Activated CD4-positive, alpha-beta T cell treated with anti-CD3 and anti-CD28 coated beads for 1 hour (primary cell): ENCODE measurements at places on chromosomes 5 and 9.
A peak's percentile ranks its signal among the peaks of the same experiment; 100 is the strongest.

DNA sequence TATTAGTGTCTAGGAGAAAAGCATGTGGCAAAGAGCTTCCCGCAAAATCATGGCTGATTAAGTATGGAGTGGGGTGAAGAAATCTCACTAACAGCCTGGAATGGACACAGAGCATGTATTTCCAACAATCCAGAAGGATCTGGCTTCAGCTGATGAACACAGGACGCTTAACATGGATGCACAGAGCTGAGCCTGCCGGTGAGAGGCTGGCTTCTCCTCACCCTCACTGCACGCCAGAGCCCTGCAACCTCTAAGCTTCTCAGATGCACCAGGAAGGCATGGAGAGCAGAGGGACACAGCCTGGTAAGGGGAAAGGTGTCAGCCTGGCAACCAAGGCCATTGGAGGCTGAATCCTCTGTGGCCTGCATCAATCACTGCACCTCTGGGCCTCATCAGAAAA, 298.5 kb downstream of the TRIM32 start:
- DNase-seq, result no peak

- DNase-seq, result no peak
Observed at GRCh38 chr9:14351221-14351836, 37.4 kb upstream of the NFIB start.

DNA sequence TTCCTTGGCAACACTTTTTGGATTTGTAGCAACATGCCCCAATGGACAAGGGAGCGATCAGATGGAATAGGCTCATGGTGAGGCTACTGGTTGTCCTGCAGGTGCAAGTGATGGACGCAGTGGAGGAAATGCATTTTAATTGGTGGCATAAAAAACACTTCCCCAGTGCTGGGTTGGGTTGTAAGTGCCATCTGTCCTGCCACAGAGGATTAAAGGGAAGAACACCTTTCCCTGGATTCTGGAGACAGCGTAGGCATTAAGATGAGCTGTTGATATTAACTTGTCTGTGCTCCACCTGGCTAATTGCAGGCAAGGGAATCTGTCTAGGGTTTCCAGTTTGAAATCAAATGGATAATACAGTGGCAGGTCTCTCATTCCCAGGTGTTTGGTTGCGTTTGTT, 173.4 kb downstream of the ZNF462 start:
- DNase-seq, result no peak

GRCh38 chr5:55993013-55993412, 1.8 kb downstream of the IL6ST start:
- no peak for DNase-seq

GRCh38 chr9:83623679-83624076, 735 bp downstream of the IDNK start:
- no peak for DNase-seq

- no peak for DNase-seq
Observed at GRCh38 chr5:103463261-103463660, 99.3 kb downstream of the NUDT12 start.

GRCh38 chr5:19615071-19615470, 372.9 kb downstream of the CDH18 start:
- no peak for DNase-seq

DNA sequence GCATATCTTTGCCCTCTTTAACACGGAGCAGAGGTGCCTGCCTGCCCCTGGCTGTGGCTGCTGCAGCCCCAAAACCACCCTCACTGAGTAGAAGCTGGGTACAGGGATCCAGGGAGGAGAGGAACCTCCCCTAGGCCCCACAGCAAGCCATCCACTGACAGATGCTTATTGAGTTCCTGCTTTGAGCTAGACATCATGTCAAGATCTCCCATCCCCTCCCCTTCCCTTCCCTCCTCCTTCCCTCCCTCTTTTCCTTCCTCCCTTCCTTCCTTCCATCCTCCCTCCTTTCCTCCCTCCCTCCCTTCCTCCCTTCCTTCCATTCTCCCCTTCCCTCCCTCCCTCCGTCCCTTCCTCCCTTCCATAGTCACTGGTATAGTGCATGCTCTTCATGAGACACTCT, 29.3 kb downstream of the GOLGA2 start:
- no peak for DNase-seq

GRCh38 chr5:68419637-68420452, 204.3 kb downstream of the PIK3R1 start:
- no peak for DNase-seq

DNA sequence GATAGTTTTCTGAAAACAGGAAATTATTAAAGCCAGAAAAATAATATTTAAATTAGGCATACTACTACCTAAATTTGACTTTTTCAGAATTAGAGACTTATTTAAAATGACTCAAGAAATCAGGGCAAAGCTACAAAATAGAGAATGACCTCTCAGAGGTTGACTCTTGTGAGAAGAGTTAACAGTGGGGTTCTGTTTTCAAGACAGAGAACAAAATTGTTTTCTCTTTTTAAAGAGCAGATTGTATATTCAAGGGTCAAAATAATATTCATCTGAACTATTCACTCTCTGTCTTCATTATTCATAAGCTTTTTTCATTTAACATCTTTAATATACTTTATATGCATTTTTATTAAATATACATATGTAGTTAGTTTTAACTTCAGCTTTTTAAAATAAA, 21.9 kb upstream of the AUH start:
- no peak for DNase-seq

DNA sequence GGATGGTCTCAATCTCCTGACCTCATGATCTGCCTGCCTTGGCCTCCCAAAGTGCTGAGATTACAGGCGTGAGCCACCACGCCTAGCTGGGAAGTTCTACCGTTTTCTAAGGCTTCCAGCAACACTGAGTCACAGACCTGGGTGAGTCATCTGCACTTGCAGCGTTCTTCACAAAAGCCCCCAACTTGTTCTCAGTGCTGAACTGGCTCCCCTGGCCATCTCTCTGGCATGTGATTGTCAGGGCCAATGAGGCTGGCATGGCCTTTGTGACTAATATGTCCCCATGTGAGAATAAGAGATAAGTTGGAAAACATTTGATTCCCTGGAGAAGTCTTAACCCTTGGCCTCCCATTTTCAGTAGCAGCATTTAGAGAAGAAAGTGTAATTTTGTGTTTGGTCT, 124.4 kb downstream of the WDR41 start:
- no peak for DNase-seq

GRCh38 chr5:88824141-88824540, 58.8 kb downstream of the MEF2C start:
- DNase-seq, result no peak

- DNase-seq, result peak; percentile 78
Observed at GRCh38 chr9:128902351-128903078, 18.3 kb upstream of the PHYHD1 start.

GRCh38 chr9:72935595-72935994, 17.3 kb downstream of the ALDH1A1 start:
- no peak for DNase-seq

DNA sequence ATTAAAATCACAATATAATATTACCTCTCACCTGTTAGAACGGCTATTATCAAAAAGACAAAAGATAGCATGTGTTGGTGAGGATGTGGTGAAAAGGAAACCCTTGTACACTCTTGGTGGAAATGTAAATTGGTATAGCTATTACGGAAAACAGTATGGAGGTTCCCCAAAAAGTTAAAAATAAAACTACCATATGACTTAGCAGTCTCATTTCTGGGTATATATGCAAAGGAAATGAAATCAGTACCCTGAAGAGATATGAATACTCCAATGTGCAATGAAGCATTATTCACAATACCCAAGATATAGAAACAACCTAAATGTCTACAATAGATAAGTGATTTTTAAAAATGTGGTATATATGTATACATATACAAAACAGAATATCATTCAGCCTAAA, 199.9 kb downstream of the SNX18 start:
- DNase-seq, result no peak

DNA sequence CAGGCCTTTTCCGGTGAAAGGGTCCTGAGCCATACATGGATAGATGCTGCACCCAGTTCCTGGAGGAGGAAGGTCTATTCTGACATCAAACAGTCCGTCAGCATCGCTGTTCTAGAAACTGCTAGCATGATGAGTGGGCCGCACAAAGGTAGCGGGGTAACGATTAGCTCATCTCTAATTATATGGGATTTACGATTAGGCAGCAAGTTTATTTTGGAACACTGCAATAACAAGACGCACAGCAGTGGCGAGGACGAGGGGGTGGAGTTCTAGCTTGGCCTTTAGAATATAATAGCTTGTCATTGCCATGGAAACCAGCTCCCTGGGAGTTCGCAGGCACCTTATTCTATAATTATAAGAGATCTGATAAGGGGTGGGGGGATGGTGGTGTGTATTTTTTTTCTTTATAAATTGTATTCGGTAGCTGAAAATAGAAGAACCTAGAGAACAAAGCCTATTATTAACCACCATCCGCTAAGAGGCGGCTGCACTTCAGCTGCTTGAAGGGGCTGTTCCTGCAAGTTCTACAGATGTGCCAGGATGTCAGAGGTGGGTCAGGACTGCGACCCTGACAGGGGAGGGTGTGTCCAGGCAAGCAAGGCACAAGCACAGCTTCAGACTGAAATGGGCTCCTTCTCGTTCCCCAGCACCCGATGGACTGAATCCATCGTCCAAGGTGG, 311.0 kb downstream of the AGTPBP1 start:
- DNase-seq, result no peak

- no peak for DNase-seq
Observed at GRCh38 chr5:179873588-179874110, 15.0 kb upstream of the MRNIP start.

- DNase-seq, result no peak
Observed at GRCh38 chr5:15501091-15501791, 1.3 kb downstream of the FBXL7 start.

DNA sequence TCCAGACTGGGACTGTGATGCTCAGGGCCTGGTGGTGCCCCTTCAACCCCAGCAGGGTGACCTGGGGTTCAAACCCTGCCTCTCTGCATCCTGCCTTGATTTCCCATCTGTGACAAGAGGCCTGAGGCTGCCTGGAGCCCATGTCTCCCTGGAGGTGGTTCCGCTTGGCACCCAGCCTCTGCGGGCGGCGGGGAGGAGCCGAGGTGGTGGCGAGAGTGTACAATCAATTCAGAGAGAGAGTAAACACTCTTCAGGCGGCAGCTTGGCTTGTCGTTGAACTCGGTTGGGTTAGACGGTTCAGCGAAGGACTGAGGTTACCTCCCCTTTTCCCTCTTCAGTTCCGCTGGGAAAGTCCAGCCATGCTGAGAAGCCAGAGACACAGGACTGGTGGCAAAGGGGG, 39.3 kb downstream of the NTNG2 start:
- DNase-seq, result no peak

GRCh38 chr5:36357391-36357975, 55.8 kb upstream of the RANBP3L start:
- no peak for DNase-seq

DNA sequence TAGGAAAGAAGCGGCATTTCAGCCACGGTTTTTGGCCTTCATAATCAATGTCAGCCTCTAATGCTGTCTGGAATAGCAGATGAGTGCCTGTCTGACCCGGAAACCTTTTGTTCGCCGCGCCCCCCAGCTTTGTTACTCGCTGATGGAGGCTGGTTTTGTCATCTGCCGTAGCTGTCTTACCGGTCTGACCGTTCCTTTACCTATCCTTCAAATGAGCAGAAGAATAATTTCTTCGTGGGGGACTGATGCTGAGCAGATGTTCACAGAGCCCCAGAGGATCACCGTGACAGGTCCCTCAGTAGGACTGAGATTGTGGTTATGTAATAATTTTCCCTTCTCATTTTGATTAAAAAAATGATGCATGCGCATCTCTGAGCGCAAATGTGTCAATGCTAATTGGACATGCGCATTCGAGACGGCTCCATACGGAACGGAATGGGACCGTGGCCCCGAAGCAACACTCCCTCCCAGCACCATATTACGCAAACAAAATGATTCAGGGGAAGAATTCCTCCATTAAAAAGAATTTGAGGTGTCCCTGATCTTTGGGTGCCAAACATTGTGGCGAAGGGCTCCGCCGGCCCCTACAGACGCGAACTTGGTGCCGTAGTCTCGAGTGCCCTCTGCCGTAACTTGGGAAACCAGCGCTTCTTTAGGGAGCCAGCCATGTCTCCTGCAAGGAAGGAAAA, 27.6 kb downstream of the TLX3 start:
- DNase-seq, result no peak

DNA sequence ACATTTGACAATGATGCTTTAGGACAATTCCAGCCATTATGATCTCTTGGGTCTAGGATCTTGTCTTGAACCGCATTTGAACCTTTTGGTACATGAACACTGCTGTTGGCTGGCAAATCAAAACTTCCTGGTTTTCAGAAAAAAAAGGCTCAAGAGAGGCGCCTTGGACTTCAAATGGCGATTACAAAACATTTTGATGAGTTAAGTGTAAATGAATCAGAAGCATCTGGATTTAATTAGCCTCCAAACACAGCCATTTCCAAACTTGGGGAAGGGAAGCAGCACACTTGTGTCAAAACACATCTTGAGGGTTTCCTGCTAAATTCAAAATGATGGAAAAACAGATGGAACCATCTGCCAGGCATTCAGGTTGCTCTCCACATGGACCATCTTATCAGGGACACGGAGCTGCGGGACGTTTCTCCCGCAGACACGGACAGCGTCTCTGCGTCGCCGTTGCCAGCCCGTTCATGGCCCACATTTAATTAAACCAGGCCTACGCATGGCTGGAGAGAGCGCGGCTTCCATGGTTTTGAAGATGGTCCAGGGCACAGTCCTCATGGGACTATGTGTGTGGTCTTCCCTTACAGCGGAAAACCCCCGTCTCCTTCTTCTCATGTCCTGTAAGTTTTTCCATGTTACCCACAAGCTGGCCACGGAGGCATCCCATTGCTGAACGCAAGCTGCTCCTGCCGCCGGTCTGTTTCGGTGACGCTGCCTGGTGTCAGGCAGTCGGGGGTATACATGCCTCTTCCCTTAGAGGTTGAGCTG, 55.8 kb upstream of the PTCH1 start:
- no peak for DNase-seq

DNA sequence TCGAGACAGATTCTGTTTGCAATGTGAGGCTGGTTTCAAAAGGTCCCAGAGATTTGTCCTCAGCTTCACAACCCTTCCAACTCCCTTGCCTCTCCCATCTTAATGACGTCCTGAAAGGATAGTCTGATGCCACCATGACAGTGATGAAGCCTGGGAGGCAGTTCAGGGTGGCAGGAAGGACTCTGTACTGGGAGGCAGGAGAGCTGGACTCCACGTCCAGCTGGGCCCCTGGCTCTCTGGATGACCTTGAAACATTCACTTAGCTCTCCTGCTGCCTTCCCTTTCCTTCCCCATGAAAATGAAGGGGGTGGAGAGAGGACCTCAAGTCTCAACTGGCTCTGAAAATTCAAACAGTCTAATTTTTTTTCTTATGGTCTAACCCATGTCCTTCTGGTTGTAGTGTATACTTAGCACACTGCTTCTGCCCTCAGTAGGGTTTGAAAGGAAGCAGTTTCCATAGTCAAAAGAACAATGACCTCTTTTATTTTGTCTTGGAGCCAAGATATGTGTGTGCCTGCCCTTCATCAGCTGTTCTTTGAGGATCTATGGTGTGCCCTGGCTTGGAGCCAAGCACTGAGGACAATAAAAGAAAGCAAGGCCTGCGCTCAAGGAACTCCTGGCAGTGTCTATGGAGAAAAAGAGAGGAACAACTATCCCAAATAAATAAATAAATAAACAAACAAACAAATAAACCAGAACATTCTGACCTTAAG, 188.3 kb downstream of the GRIA1 start:
- DNase-seq, result no peak

- no peak for DNase-seq
Observed at GRCh38 chr9:116147821-116148220, 5.8 kb upstream of the PAPPA start.
